ENCODE measurements at places on chromosomes 4 and X. TPM values are rescaled to one million over a fixed set of nuclear protein-coding genes. Genes with fewer than 3 reads are reported as not detected.

The MAGED4B gene
- 0.92 TPM for total RNA-seq

The NPY2R gene
- total RNA-seq = not detected

The EGFL6 gene
- total RNA-seq = not detected

The GAB3 gene
- total RNA-seq = 14.1 TPM

The TNIP3 gene
- total RNA-seq = not detected

The NIPAL1 gene
- 0.07 TPM for total RNA-seq

The MAGEC1 gene
- not detected for total RNA-seq

The MTNR1A gene
- total RNA-seq = not detected

The ARX gene
- not detected for total RNA-seq

The GPM6B gene
- total RNA-seq = 4.7 TPM

The MAGEC3 gene
- not detected for total RNA-seq

The FHIP1A gene
- 20.2 TPM for total RNA-seq

The PHEX gene
- 0.10 TPM for total RNA-seq

The CNKSR2 gene
- 0.55 TPM for total RNA-seq

- DNase-seq = no peak
Measured at GRCh38 chr4:112647785-112648184, 10.8 kb downstream of the LARP7 start.

GRCh38 chr4:119053245-119053644, 82.4 kb upstream of the MYOZ2 start:
- DNase-seq = no peak

GRCh38 chrX:85244450-85245211, 840 bp downstream of the ZNF711 start:
- DNase-seq = no peak

GRCh38 chr4:162056990-162057389, 106.8 kb downstream of the FSTL5 start:
- peak; percentile 23 for DNase-seq

GRCh38 chrX:28491941-28492340, 95.3 kb upstream of the IL1RAPL1 start:
- DNase-seq = no peak

DNA sequence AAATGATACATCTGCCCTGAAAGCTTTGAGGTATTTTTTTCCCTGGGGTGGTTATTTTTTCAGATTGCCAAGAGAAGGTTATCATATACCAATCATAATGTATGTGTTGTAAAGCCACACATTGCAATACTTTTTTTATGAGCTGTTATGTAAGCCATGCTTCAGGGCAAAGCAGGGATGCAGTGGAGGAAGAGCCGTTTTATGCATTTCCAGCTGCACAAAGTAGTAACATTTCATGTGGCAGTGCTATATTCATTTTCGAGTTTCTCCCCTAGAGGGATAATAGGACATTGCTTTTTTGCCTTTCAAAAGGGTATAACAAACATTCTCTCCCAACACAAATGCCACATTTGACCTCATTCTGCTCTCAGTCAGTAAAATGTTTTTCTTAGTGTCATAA, 68.5 kb downstream of the GALNT7 start:
- no peak for DNase-seq

DNA sequence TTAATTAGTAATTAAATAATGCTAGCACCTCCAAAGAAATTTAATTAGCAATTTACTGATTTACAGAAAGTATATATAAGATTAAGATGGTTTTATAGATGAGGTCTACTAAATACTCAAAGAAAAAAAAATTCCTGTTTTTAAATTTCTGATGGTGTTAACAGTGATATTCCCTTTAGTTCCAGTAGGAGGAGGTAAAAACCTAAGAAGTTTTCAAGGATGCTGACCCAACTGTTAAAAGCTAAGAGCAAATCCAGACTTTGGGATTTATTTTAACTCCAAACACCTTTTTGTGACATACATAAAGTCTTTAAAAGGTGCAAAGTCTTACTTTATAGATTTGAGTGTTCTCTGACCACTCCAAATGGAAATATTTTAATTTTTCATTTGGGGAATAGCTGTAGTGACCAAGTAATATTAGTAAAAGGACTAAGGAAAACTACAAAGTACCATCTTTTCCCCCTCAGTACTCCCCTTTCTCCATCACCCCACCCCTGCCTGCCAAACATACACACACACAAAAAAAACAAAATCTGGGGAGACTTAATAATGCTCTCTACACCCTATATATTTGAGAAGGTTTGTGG, 34.2 kb upstream of the CSN1S1 start:
- DNase-seq = no peak

DNA sequence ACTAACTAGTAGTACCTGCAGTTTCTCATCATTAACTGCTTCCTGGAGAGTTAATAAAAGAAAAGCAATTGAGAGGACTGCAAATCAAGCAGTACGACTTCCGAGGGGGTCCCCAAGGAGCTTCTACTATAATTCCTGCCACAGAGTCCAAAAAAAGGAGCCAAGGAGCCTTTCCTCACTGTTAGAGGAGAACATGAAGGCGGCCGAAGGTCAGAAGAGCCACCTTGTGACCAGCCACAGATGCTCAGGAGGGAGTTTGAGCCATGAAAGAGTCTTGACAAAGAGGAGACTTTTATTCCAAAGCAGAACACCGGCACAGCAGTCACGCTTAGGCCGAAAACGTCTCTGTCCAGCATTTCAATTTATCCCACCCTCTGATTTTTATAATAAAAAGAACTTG, 62.2 kb downstream of the RELL1 start:
- no peak for DNase-seq

- no peak for DNase-seq
Measured at GRCh38 chr4:3518941-3519340, 13.3 kb downstream of the LRPAP1 start.

GRCh38 chr4:145565328-145565727, 53.9 kb upstream of the MMAA start:
- no peak for DNase-seq

DNA sequence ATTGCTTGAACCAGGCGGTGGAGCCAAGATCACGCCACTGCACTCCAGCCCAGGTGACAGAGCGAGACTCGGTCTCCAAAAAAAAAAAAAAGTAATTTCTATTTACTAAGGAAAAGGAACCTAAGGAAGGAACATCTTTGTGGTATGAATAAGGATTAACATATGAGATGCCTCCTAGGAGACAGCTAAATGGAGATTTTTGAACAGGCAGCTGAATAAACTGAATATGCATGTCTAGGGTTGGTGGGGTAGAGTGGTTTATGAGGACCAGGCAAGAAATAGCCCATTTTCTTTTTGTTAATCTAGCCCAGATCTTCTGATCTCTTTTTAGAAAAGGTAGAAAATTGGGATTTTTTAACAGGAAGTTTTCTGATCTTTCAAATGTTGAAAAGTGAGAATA, 59.9 kb upstream of the TBC1D14 start:
- DNase-seq = no peak

GRCh38 chrX:148552775-148553174, 52.4 kb downstream of the AFF2 start:
- no peak for DNase-seq

DNA sequence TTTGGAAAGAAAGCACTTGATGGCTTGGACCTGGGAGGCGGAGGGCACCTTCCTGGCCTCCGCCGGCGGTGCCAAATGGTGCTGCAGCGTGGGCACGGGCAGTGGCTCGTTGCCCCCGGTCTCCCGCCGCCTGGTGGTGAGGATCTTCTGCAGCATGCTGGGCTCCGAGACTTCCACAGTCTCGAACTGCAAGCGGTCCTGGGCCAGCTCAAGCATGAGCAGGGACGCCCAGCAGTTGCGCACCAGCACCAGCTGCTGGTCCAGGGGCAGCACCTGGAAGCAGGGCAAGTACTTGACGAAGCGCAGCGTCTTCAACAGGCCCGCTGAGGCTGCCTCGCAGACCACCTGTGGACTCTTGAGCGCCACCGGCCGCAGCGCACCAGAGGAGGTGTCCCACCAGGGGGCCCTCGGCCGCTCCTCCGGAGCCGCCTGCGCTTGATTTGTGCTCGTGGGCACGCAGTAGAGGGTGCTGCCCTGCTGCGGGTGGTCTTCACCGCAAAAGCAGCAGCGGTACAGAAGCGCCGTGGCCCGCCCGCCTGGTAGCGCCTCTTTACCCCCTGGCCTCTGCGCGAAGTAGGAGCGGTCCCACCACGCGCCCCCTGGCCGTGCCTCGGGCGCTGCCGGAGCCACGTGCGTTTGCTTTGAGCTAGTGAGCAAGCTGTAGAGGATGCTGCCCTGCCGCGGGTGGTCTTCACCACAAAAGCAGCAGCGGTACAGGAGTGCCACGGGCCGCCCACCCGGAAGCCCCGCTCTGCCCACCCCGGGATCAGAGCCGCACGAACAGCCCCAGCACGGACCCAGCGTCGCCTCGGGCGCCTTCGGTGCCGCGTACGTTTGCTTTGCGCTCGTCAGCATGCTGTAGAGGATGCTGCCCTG, 689 bp downstream of the NR0B1 start:
- DNase-seq = no peak

- no peak for DNase-seq
Measured at GRCh38 chr4:183436417-183436816, 8.0 kb upstream of the CDKN2AIP start.

GRCh38 chrX:155889328-155889727, 8.2 kb downstream of the VAMP7 start:
- no peak for DNase-seq

DNA sequence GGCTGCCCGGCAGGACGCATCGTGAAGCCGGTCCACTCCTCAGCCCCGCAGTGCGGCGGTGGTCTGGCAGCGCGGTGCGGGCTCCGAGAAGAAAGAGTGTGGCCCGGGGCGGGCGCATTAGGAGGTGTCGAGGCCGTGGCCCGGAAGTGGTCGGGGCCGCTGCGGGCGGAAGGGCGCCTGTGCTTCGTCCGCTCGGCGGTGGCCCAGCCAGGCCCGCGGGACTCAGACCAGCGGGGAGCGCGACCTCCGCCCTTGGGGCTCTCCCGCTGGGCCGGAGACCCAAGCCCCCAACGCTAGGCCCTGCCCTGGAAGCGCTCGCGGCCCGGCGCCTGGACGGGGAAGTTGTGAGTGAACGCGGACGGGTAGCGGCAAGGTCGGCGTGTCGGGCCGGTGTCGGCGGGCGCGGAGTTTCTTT, 60.0 kb downstream of the HS3ST1 start:
- no peak for DNase-seq

GRCh38 chrX:39514801-39515200, 583.0 kb downstream of the BCOR start:
- no peak for DNase-seq

DNA sequence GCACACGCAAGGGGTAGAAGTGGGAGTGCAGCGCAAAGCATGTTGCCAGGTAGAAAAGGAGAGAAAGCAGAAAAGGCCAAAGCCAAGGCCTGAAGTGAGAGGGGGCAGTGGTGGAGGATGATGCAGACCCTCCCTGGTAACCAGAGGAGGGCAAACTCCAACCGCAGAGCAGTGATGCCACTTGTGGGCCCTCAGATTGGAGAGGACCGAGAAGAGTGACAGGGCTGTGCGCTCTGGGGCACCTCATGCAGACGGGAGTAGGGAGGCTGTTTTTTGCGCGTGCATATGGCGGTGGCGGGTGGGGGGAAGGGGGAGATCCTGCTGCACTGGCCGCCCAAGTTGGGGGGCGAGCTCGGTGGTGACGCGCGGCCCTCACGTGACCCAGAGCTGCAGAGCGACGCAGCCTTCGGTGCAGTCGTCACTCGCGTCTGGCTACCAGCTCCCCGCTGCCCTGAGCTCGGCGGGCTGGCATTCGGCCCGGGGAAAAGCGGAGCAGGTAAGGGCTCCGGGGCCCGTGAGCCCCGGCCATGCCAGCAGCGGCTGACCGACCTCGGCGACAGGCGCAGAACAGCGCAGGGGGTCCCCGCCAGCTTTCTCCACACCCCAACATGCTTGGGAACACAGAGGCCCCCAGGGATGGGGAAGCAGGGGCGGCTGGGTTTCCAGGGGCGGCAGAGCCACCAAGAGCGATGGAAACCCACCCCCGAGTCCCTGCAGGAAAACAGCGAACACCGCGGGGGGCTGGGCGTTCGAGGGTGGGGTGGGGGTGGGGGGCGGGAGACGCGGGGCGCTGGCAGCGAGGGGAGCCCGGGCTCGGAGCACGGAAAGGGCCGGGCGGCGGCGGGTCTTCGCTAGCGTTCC, at the start of gene BEX3:
Gene BEX3 (plus strand): TSS at position 421 of the 861 bp plus-strand sequence. CDS start 984 bp downstream, outside the sequence.
- DNase-seq = peak; percentile 72

GRCh38 chr4:140637836-140638235, 69.1 kb upstream of the UCP1 start:
- DNase-seq = no peak

GRCh38 chr4:102316585-102316984, 28.7 kb downstream of the SLC39A8 start:
- no peak for DNase-seq

- no peak for DNase-seq
Measured at GRCh38 chrX:87805829-87806490, 288.4 kb downstream of the KLHL4 start.

DNA sequence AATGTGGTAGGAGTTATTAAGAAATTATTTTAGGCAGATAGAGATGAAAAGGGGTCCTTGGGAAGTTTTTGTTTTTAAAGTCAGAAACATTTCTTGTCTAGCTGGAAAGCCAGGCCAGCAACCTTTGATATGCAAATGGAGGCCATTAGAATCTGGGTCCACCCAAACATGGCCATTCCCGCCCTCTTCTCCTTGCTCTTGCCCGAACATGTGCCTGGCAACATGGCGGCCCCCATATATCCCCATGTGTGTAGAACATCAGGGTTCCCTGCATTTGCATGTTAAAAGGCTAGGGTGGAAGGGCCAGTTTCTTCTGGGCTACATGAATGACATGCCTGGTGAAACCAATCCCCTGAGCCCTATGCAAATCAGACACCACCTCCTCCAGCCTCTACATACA, 80.7 kb upstream of the PLAC8 start:
- DNase-seq = no peak

DNA sequence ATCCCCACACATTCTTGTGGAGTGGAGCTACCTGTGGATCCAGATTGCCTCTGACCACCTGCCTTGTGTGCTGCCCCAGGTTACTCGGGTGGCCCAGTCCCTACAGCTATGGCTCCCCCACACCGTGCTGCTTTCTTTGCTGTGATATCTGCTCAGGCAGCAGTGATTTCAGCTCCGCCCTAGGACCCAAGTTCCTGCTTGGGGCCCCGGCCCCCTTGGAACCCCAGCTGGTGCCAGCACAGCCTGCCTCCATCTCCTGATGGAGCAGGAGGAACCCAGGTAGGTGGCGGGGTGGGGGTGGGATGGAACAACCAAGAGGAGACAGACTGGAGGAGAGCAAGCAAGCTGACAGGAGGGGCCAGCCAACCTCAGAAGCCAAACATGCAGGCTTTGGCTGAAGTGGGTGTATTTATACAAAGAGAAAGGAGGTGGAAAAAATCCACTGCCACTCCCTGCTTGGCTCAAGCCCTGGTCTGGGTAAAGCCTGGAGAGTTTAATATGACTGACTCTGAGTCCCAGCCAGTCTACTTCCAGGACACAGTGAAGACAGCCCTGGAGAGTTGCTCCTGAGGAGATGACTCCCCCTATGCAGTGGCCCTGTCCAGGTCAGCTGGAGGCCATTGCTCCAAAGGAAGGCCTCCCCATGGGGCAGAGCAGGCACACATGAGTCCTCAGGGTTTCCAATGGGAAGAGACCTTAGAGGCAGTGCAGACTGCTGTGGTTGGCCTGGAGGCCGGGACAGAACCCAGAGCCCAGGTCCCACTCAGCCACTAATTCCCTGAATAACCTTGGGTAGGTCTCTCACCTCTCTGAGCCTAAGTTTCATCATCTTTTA, 197.1 kb upstream of the MAMLD1 start:
- no peak for DNase-seq

Data from left ventricle myocardium superior (tissue), 1 donor.